Lung (tissue), 17 donors: ENCODE measurements at places on chromosomes 1 and 21. TPM values are rescaled to one million over a fixed set of nuclear protein-coding genes. Genes with fewer than 3 reads are reported as not detected.

DNA sequence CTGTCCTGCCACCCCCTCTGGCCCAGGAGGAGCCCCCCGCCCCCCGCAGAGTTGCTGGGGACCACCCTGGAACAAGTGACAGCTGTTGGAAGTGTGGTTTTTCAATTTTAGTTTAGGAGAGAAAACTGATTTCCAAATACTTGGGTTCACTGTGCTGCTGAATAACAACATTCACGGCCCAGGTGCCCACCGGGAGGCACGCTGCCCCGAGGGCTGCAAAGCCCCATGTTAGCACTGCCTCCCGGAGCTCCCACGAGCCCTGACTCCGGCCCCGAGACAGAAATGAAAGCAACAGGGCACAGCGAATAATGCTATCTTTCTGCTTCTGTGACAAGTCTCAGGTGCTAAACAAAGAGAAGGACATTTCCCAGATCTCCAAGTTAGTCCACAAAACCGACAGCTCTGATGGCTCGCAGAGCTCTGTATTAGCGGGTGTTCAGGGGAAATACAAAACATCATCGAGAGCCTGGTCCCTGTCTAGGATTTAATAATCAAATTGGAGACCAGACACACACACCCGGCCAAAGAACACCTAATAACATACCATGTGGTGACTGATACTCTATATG, 451.5 kb downstream of the KIF26B start:
- H3K36me3 ChIP-seq, result no peaks in the 10 kb centered on the region
- H3K27ac ChIP-seq, result no peak overlapping the region
- DNase-seq, result no peak

GRCh38 chr1:229514578-229515275, 6.6 kb upstream of the NUP133 start:
- no peak overlapping the region for H3K27ac ChIP-seq
- H3K4me3 ChIP-seq, result no peak overlapping the region
- no peaks in the 10 kb centered on the region for H3K27me3 ChIP-seq
- no peaks in the 10 kb centered on the region for H3K4me1 ChIP-seq
- H3K36me3 ChIP-seq, result no peaks in the 10 kb centered on the region
- DNase-seq, result peak; percentile 62

- H3K4me3 ChIP-seq, result no peak overlapping the region
- H3K36me3 ChIP-seq, result peaks cover 4% of the 10 kb centered on the region
- peak overlapping the region; percentile 81 for H3K27ac ChIP-seq
- peak; percentile 63 for DNase-seq
- H3K4me1 ChIP-seq, result peaks cover 93% of the 10 kb centered on the region
Observed at GRCh38 chr1:19439464-19440171, 45.7 kb downstream of the CAPZB start.

DNA sequence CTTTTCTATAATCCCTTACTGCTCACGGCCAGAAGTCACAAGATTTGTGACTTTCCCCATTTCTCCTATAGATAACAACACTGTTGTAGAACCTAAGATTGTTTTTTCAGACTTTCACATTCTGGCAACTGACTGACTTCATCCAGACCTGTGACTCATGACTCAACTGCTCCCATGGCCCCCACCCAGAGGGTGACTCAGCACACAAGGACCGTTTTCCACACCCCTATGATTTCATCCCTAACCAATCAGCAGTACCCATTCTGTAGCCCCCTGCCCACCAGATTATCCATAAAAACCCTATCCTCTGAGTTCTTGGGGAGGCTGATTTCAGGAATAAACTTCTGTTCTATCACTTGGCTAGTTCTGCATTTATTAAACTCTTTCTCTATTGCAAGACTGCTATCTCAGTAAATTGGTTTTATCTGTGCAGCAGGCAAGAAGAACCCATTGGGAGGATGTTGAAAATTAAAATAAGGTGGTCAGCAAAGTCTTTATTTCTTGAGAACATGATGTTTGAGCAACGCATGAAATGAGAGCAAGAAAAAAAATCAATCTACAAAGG, 79.7 kb downstream of the NGF start:
- no peak overlapping the region for H3K27ac ChIP-seq
- H3K27me3 ChIP-seq, result no peaks in the 10 kb centered on the region
- H3K36me3 ChIP-seq, result no peaks in the 10 kb centered on the region

- H3K36me3 ChIP-seq, result peaks cover 4% of the 10 kb centered on the region
- DNase-seq, result no peak
- no peaks in the 10 kb centered on the region for H3K4me1 ChIP-seq
- no peak overlapping the region for H3K27ac ChIP-seq
- no peak overlapping the region for H3K4me3 ChIP-seq
Observed at GRCh38 chr1:101077849-101078248, 52.3 kb upstream of the DPH5 start.

- peaks cover 34% of the 10 kb centered on the region for H3K36me3 ChIP-seq
- peak; percentile 13 for DNase-seq
- no peak overlapping the region for H3K4me3 ChIP-seq
- H3K27me3 ChIP-seq, result no peaks in the 10 kb centered on the region
- H3K27ac ChIP-seq, result no peak overlapping the region
Observed at GRCh38 chr1:206439205-206439604, 31.1 kb upstream of the IKBKE start.

GRCh38 chr1:204448344-204448964, 36.8 kb upstream of the PPP1R15B start:
- H3K4me1 ChIP-seq, result peaks cover 19% of the 10 kb centered on the region
- H3K4me3 ChIP-seq, result no peak overlapping the region
- H3K27ac ChIP-seq, result no peak overlapping the region
- peaks cover 16% of the 10 kb centered on the region for H3K36me3 ChIP-seq

DNA sequence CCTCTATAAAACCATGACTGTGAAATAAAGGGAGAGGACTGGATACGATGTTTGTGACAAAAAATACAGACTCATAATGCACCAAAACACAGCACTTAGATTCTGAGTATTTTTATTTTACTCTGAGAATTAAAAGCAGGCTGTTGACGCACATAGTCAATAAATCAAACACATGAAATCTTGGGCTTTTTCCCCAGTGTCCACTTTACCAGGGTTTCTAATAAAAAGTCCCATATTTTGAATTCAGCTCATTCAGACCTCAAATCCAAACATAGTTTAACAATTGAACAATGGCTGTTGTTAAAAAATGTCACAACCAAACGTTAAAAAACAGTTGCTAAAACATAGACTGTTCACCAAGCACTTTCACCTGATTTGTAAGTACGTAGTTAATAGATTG, 553.4 kb downstream of the LTN1 start:
- no peaks in the 10 kb centered on the region for H3K4me1 ChIP-seq
- no peaks in the 10 kb centered on the region for H3K36me3 ChIP-seq
- H3K27ac ChIP-seq, result no peak overlapping the region
- H3K27me3 ChIP-seq, result no peaks in the 10 kb centered on the region

The AMY2A gene
- not detected for total RNA-seq

The CD1C gene
- total RNA-seq, result 0.92 TPM

The GNG12 gene
- 46.2 TPM for total RNA-seq
